ENCODE measurements at places on chromosomes 2 and 18.

DNA sequence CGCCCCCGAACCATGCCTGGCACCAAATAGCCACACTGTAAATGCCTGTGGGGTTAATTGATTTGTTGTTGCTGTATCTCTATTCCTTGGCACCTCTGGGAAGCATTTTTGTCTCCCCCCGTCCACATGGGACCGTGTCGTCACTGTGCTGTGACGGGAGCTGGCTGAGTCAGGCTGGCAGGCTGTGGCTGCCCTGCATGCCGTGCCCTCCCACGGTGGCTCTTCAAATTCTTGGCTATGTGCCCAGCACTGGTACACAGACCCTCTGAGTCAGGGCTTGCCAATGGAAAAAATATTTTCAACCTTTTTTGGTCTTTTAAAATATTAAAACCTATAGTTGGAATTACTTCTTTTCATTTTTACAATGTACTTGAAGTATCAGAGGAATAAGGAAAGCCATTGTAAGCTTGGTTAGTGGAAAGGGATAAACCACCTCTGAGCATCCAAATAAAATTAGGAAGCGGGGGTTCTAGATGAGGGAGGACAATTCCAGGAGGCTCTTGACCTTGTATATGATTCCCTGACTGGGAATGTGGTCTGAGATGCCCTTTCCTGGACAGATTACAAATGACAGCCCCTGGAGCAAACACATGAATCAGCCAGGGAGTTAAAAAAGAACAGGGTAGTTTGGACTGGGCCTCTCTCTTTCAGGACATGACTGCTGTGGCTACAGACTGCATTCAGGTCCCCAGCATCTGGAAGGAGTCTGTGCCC, 59.4 kb downstream of the DGKD start:
- DNase-seq, result no peak

- DNase-seq, result no peak
These were observed 80.1 kb upstream of the SRD5A2 start for GRCh38 chr2:31660812-31661335.

DNA sequence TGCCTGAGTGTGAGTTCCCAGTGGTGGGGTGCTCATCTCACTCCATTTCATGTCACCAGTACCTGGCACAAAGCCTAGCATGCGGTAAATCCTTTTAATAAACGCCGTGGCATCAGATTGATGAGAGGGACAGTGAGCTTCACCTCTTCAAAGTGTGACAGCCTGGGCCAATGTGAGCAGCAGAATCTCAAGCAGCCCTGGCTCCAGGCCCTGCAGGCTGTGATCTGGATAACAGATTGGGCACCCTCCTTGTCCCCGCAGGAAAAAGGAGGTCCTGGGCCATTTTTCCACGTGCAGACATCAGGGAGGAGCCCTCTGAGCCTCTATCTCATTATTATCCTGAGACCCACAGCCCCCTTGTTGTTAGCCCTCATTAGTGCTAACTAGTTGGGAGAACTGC, 34.8 kb downstream of the TET3 start:
- no peak for DNase-seq

DNA sequence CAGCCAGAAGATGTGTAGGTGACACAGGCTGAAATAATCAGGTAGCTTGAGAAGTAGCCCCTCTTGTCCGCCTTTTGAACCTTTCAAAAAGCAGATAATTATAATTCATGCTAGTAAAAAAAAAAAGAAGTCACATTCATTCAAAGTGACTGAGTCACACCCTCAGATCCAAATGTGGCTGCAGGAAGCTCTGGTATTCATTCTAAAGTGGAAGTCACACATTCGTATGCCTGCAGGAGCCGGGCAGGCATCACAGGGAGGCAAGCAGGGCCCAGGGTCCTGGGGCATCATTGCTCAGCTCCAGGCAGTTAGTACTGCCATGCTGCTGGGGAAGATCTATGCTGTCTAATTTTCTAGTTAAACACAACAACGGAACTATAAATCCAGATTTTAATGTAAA, 21.7 kb upstream of the RAB11FIP5 start:
- no peak for DNase-seq

GRCh38 chr2:189178054-189178453, 1.5 kb downstream of the COL5A2 start:
- no peak for DNase-seq

- no peak for DNase-seq
These were observed 55.0 kb downstream of the LRP1B start for GRCh38 chr2:142075826-142076225.

GRCh38 chr2:204544961-204545860, at the start of gene PARD3B:
Gene PARD3B (plus strand): TSS chr2:204545475. CDS start chr2:204546000, 525 bp downstream.
- no peak for DNase-seq

GRCh38 chr2:234674781-234675201, 177.9 kb upstream of the ARL4C start:
- peak; percentile 72 for DNase-seq

- no peak for DNase-seq
These were observed 48.0 kb upstream of the ITM2C start for GRCh38 chr2:230816735-230817134.

DNA sequence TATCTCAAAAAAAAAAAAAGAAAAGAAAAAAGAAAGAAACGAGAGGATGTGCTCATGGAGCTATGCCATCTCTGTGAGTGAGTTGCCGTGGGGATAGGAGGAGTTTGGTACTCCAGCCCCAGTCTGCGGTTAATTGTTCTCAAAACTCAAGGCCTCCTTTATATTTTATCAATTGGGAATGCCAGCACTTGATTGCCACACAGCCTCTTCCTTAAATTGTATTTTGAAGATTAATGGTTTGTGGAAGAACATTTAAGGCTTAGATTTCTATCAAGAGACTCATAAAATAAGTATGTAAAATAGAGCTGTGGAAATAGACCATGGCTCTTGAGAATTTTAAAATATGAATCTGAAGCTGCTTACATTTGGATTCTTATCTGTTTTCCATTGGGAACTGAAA, 29.8 kb downstream of the KCNE4 start:
- no peak for DNase-seq

DNA sequence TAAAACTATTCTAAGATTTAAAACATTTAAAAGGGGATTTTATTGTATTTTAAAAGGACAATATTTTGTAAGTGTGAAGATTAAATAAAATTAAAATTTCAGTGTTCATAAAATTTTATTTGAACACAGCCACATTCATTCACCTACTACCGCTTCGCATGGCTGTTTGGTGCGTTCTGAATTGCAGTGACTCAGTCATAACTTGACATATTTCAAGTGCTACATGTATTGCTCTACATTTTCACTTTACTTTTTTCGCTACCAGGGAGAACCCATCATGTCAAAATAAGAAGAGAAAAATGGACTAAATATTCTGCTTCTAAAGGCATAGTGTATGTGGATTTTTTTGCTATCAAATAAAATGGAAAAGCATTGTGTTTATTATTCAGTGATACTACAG, 8.7 kb downstream of the PTH2R start:
- DNase-seq, result no peak

- DNase-seq, result no peak
These were observed 10.2 kb downstream of the BOK start for GRCh38 chr2:241568726-241569125.

DNA sequence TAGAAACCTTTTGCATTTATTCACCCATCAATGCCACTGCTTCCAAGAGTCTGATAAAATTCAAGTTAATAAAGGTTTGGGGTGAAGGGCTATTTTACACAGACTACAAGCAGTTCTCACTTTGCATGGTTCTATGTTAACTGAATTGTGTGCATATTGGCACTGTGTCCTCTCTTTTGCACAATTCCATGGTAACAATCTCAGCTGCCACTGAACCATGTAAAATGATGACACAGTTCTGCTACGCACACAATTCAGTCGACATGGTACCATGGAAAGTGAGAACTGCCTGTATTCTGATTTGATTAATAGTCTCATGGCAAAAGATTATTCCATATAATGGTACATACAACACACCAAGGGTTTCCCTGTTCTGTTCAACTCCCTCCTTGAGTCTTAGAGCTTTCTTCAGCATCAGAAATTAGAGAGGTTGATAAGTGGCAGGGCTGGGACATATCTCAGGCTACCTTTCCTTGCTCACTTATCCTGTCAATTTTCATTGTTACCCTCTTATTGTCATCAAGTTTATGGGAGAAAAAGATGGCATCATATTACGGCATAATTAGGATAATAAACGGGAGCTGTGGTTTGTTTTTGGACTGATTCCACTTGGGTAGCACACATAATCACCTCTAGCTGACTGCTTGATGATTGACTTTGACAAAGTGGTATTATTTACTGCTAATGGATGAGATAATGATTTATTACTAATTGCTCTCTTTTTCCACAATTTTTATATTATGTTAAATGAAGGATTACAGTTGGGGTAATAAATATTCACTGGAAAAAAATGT, 139.3 kb upstream of the CREB1 start:
- no peak for DNase-seq

DNA sequence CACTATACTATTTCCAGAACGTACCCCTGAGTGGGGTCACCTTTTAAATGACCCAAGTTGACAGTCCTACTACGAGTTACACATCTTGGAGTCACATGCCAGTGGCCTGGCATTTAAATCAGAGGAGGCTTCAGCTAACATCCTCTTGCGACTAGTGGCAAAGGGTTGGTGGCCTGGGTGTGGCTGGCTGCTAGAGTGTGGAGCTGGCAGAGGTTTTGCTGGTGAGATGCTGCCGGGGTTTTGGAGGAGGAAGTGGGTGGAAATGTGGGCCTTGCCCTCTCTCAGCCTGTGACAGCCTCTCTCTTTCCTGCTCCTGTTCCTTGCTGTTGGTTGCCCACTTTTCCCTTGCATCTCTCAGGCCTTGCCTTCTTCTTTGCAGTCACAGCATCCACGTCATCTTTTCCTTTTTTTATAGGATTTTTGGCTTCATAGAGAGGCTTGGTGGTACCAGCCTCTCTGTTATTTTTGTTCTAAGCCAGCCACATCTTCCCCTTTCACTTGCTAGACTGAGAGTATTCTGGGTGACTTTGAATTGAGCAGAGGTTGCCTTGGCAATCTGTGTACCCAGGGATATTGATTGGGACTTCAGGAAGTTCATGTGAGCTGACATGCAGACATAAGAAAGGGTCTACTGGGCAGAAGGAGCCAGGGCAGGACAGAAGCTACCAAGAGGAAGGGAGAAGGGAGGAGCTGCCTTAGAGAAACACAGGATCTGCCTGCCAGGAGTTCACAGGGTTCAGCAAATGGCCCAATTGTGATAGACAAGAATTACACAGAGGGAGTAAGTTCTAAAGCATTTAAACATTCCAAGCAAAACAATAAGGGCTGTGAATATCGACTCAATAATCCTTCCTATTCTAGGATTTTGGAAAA, 55.4 kb downstream of the CDC42EP3 start:
- no peak for DNase-seq

DNA sequence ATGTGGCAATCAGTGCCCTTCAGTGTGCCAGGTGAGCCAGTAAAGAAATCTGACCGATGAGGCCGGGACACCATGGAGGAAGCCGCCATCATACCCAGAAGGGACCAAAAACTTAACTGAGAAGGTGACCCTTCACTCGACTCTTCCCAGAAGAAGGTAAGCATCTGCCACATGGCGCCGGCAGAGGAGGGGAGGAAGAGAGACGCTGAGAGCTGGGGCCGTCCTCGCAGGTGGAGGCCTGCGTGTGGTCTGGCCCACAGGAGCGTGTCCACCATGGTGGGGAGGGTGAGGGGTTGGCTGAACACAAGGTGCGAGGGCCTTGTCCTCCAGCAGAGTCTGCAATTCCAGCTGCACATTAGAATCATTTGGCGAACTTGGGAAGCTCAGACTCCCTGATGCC, 513.1 kb upstream of the RAB6C start:
- DNase-seq, result no peak

DNA sequence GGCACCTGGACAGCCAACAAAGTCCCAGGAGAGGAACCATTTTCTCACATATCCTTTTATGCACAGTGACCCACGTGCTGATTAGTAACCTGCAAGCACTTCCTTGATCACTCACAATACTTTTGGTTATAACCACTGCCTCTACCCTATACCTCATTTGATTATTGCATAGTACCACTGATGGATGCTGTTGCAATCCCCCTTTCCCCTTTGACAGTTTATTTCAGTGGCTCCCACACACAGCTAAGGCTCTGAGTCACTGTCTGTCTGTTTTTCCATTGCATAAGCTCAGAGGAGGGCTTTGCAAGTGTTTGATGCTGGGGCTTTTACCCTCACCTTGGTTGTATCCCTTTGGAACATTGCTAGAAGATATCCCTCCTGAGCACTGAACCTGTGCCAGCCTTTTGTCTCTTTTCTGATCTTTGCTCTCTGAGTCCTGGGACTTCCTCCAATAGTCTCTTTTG, 101.7 kb upstream of the RBBP8 start:
- no peak for DNase-seq

GRCh38 chr18:35097763-35098162, 56.5 kb downstream of the MAPRE2 start:
- DNase-seq, result no peak

DNA sequence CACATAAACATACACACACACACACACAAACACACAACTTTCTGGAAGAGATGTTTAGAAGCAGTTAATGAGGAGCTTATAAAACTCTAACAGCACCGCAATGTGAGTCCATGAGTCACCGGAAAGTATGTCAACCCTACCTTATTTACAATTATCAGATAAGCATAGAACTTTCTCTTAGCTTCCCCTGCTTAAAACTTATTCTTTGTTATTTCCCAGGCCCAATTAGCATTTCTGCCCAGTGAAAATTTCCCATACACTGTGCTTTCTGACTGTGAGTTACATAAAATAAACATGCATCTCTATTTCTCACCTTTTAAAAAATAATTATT, 737.6 kb downstream of the LRP1B start:
- no peak for DNase-seq

DNA sequence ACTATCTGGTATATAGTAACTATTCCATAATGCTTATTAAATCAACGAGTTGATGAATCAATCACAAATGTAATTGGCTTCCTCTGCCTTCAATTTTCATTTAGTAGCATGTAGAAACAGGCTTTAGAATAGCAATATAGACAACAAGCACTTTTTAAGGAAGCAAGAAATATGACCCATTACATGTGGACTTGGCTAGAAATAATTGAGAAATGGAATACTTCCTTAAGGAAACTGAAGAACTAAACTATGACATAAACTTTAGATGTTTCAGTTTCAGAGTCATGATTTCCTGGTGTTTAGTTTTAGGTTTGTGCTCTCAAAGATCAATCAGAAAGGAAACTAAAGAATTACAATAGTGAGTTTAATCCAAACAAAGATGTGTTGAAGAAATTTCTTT, 443.8 kb downstream of the MBD2 start:
- no peak for DNase-seq

GRCh38 chr2:173122936-173123335, 47.3 kb downstream of the MAP3K20 start:
- no peak for DNase-seq

DNA sequence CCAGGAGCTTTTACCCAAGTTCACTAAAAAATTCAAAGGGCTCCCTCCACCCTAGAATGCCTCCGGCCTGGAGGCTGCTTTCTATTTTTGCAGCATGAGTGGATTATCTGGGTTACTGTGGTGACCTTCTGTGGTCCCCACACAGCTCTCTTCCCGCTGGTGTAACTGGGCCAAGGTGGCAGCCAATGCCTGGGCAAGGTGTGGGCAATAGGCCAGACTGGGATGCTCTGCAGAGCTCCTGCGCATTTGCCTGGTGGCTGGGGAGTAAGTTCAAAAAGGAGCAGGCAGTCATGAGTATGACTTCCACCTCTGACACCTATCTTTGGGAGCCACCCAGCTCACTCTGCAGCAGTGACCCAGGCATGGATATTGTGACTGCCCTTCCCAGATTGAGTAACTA, 130.5 kb upstream of the SPRED2 start:
- DNase-seq, result no peak

Data from BJ (cell line).